Myocyte (in vitro differentiated cells): ENCODE measurements at places on chromosomes 4 and X. TPM values are rescaled to one million over a fixed set of nuclear protein-coding genes. Genes with fewer than 3 reads are reported as not detected.

DNA sequence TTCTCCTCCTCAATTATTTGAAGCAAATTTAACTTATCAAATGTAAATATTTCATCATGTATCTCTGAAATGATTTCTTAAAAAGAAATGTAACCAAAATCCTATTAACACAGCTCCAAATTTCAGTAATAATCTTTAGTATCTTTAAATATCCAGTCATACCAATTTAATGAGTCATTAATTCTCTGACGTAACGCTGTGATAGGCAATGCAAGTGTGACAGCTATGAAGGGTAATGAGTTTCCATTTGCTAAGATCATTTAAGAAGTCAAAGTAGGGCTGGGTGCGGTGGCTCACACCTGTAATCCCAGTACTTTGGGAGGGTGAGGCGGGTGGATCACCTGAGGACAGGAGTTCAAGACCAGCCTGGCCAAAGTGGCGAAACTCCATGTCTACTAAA lies 15.6 kb downstream of the RPS3A start:
- DNase-seq, result no peak

GRCh38 chr4:99323756-99324155 lies 2.6 kb upstream of the ADH1B start:
- DNase-seq, result peak; percentile 16

DNA sequence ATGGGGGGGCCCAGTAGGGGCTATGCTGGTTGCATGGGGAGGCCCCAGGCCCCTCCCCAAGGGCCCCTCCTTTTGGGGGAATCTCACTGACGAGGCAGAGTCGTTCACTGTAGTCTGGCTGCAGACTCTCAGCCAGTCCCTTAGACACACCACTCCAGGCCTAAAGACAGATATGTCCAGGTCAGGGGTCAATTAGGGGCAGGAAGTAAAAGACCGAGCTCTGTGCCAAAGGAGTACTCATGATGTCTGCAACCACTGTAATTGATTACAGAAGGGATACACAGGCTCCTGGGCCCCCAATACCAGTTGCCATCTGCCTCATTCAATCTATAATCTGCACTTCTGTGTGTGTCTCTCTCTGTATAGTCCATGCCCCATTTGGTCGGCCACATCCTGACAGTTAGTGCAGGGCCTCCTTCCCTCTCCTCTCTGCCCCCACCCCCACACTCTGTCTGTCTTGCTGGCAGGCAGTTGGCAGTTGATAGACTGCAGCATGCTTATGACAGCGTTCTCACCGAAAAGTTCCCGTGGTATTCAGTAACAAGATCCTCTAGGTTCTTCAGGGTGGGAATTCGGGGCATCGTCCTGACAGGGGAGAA lies 1.3 kb upstream of the CXorf65 start:
- peak; percentile 39 for DNase-seq

- no peak for DNase-seq
Observed at GRCh38 chrX:153767674-153768055, 3.6 kb downstream of the PLXNB3 start.

DNA sequence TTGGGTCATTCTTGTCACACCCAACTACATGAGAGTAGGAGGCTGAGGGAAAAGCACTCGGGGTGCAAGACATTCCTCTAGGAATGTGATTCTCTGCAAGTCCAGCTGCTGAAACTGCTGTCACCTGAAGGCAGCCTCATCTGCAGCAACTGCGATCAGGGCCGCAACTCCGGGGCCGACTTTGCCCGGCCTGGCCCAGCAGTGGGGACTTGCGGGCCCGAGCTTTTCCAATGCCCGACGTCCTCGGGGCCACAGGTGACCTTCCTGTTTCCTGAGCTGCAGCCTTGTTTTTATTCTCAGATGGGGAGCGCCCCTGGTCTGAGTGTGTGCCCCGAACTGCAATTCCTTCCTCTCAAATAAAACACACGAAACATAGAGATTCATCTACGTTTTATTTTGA lies 104.7 kb upstream of the NKX1-1 start:
- DNase-seq, result no peak

DNA sequence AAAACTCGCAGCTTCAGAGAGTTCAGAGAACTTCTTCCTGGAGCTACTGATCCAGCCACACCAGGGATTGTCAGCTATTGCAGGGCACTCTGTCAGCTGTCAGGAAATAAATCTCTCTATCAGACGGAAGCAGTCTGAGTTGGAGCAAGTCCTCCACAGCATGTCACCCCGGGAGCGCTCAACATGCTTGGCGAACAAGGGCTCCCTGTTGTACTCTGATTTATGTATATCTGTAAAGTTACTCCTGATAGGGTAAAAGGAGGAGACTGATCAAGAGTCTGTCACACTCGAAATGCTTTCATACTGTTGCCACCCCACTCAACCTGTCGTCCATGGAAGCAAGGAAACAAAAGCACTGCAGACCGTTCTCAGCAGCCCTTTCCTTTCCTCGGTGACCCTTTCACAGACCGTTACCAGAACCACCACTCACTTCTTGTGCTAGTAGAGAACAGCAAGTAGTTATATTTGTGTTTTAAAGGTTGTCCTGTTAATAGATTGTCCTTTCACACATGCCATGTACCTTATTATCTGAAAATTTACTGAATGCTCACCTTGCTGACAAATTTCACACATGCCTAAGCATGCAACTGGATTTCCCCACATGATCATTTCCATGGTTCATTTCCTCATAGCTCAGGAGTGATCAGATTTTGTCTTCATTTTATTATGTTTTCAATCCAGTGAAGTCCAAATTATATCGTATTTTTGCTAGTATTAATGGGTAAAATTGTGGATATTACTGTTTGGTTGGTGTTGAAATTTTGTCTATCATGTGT lies 2108.9 kb upstream of the TENM3 start:
- peak; percentile 1 for DNase-seq

DNA sequence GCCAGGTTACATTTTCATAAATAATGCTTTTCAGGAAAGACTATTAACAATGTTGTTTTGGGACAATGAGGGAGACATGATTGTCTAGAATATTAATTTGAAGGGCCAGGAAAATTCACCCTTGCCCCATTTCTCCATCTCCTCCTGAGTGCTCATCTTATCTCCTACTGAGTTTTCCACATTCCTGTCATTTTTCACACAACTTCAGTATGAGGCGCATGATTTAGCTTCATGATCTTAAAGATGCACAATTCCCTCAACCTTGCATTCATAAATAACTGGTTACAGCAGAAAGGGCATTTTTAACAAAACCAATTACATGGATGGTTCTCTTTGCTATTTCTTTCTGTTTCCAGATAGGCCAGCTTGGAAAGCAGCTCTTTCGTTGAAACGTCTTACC lies 1699.2 kb upstream of the IGFBP7 start:
- DNase-seq, result no peak

GRCh38 chr4:118867311-118868067 lies 21.2 kb upstream of the SYNPO2 start:
- DNase-seq, result no peak

DNA sequence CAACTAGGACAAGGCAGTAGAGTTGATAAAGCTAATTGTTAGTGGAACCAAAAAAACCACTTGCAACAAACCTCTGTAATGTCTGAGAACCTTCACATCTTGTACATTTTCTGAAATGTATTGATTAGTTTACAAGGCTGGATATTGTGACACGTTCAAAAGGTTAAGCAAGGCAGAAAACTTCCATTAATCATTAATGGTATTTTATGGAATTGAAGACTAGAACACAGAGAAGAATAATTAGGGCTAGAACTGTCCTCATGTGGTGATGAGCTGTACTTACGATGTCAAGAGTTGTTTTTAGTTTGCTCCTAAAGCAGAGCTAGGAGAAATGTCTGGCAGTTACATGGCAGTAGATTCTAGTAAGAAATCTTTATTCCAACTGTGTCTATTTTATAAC lies 12.3 kb downstream of the GC start:
- DNase-seq, result no peak

DNA sequence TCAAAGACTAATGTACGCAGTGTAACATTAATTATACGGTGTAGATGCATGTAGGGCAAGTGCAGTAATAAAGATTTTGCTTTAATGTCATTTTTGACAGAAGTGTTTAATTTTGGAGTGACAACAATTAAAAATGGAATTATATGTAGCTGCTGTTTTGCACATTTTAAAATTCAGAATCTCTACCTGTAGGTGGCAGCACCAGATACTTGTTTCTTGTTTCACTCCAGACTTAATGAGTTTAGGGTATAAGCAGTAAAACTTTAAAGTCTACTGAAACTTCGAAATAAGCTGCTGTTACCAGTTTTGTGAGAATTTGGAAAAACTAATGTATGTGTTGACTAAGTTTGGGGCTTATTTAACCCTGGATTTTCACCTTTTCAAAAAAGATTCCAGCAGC lies 144.9 kb downstream of the POLA1 start:
- peak; percentile 41 for DNase-seq

- DNase-seq, result no peak
Observed at GRCh38 chr4:189304809-189305208, 635.9 kb upstream of the FRG1 start.

- no peak for DNase-seq
Observed at GRCh38 chr4:19074036-19074435, 1052.5 kb upstream of the LCORL start.

Gene BTC
- total RNA-seq, result 0.16 and 0.21 TPM in 2 replicates

Gene H2BW2
- total RNA-seq, result not detected in 2 replicates

Gene HPGD
- total RNA-seq, result 0.45 TPM in 1 of 2 replicates, not detected in the other

Gene RTL5
- total RNA-seq, result 1.1 and 1.7 TPM in 2 replicates

Gene VEGFD
- 0.32 TPM in 1 of 2 replicates, not detected in the other for total RNA-seq

Gene AVPR2
- 0.48 and 1.0 TPM in 2 replicates for total RNA-seq

Gene FBXW7
- 33.9 and 39.2 TPM in 2 replicates for total RNA-seq

Gene SMIM31
- total RNA-seq, result not detected in 2 replicates

Gene RBMXL3
- not detected in 2 replicates for total RNA-seq

Gene PLP2
- total RNA-seq, result 48.7 and 68.3 TPM in 2 replicates

Gene ATOH1
- total RNA-seq, result not detected in 2 replicates

Gene FGF5
- 3.2 and 4.9 TPM in 2 replicates for total RNA-seq
